ENCODE measurements at places on chromosomes 6 and 20. TPM values are rescaled to one million over a fixed set of nuclear protein-coding genes. Genes with fewer than 3 reads are reported as not detected.

The ZNF335 gene
- total RNA-seq: 8.1 TPM

- DNase-seq: no peak
Measured at GRCh38 chr6:119749335-119749734, 399.8 kb upstream of the MAN1A1 start.

- no peak for DNase-seq
Measured at GRCh38 chr6:89797317-89797716, 22.3 kb downstream of the MDN1 start.

DNA sequence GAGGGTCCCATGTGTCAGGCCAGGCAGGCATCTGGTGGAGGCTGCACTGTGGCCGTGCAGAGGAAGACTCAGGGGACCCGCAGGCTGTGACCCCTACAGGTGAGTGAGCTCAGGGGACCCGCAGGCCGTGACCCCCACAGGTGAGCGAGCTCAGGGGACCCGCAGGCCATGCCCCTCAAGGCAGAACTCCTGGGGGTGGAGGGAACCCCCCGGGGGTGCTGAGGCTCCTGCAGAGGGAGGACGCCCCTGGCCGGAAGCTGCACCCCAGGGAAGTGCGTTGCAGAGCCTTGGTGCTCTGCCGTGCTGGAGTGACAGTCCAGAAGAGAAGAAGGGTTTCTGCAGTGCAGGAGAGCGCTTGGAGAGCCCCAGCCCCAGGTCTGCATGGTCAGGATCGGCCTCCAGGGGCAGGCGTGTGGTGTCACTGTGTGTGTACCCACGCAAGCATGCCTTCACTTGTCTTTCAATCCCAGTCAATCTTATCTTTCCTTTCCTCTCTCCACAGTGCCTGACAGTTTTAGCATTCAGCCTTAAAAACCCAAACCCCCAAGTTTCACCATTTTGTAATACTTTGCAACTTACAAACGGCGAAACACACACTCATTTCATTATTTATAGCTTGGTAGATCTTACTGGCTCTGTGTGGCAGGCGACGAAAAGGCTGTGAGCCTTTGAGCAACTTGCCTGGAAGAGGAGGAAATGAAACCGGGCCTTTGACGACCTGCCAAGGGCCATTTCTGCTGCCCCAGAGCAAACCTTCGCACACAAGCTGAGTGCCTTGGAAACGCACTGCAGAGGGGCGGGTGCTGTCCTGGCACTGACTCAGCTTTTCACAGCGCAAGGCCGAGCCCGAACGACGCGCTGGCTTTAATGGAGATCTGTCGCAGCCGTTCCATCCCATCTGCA is 101.4 kb upstream of the AGPAT4 start:
- peak; percentile 62 for DNase-seq

GRCh38 chr6:32149092-32149755 is 2.5 kb downstream of the PRRT1 start:
- DNase-seq: no peak

DNA sequence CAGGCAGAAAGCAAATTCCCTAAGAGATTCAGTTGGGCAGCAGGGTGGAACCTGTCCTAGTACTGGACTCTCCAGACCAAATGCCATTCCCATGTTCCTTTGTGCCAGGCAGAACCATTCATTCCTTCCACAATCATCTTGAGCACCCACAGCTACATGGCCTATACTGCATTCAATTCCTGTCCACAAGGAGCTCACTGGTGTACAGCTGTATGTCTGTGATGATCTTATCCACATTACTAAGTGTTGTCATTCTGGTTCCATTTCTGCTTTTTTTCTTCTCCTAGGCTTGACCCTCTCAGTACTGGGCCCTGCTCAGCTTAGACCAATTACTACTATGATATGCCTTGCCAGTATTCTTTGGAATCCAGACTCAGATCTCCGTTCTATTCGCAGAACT is 27.5 kb downstream of the MAN1A1 start:
- no peak for DNase-seq

DNA sequence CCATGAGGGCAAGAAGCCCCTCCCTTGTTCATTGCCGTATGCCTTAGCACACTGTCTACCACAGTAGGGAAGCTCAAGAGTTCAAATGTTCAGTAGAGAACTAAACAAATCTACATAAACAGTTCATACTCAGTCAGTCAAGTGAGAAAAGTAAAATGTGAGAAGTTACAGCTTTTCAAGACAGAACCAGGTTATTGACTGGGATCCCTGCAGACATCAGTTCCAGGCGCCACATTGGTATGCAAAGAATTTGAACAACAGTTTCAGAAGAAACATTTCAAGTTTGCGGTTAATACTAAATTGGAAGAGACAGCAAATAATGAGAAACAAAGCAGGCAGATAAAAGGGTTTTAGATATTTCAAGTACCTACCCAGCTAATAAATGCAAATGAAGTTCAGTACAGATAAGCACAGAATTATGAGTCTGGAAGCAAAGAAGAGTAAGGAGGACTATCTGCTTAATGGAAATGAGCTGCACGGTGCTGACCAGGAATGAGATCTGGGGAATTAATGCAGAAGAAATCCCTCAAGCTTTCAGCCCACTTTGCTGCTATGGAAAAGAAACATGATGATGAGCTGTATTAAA is 246.2 kb downstream of the HACE1 start:
- no peak for DNase-seq

DNA sequence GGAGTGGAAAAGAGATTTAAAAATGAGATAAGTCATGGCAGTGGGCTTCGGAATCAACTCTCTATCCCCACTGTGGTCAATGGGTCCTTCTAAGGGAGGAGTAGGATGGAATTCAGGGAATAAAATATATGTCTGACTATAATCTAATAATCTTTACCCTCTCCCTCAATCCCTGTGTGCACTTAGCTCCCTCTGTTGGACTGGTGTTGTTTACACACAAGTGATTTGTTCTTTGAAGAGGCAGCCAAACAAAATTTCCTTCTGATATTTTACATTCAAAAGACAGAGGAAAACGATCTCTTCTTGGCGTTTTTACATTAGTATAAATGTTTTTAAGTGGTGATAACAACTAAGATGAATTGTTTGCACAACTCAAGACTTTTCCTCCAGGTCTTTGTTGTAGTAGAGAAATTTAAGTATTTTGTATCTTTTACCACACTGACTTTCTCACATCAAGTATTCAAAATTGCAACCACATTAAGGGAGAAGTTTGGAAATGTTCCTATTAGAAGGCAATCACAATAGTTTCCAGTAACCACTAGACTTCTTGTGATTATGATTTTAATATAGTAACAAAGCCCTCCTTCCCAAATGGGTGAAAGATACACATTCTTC is 317.8 kb downstream of the CENPW start:
- no peak for DNase-seq

The FAM229B gene
- total RNA-seq: 69.5 TPM

The EDN3 gene
- not detected for total RNA-seq

GRCh38 chr6:156538875-156539660 is 238.1 kb upstream of the ARID1B start:
- no peak for DNase-seq

- DNase-seq: no peak
Measured at GRCh38 chr6:138278326-138278725, 60.0 kb upstream of the PBOV1 start.

DNA sequence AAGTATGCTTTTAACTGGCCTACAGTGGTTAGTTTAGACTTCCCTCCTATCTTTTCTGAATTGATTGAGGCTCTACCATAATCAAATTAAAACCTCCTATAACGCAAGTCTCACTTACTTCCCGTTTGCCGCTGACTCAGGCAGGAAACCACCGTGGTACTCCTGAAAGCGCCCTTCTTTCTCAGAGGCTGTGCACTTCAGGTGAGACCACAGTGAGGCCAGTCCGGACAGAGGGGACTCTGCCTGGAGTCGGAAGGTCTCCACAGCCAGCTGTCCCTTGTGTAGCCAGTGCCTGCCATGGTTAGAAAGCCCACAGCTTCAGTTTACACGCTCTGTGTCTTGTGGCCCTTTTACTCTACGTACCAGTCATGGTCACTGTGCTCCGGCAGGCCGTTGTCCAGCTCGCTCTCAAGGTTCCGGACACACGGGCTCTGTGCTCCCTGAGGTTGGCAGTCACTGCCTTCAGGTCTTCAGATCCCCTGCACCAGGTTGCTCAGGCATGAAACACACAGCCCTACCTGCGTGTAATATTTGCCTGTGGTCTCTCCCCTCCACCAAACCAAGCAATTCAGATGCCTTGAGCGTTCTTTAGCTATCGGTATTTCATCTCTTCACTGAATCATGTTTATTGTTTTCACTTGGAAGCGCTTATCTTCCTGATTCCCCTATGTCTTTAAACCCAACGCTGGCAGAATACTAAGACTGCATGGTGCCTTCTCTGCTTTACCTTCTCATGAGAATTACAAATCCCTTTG is 178.8 kb downstream of the SMOC2 start:
- DNase-seq: no peak

- no peak for DNase-seq
Measured at GRCh38 chr6:56933650-56934049, 21.3 kb upstream of the BEND6 start.

DNA sequence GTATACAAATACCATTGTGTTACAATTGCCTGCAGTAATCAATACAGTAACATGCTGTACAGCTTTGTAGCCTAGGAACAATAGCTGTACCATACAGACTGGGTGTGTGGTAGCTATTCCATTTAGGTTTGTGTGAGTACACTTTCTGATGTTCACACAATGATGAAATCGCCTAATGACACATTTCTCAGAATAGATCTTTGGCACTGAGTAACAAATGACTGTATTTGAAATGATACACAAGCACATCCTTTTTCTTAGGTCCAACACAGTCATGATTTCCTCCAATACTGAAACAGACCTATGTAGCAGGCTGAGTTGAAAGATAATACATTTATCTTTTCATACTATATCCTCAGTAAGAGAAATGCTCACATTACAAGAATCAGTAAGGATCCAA is 13.9 kb downstream of the KHDRBS2 start:
- DNase-seq: no peak

DNA sequence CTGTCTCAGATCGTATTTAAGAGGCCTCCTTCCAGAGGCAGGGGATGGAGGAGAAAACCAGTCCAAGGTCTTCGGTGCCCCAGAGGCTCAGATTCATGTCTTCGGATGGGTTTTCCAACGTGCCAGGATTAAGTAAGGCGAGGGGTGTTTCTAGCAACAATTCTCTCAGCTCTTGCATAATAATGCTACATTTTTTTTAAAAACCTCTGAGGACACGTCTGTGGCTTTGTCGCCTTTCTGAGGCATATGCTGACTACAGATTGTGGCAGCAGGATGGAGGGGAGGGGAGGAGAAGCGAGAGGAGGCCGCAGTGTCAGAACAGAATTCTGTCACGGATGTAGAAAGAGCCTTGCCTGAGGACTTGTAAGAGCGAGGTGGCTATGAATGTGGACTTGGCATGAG is 17.7 kb upstream of the CCDC167 start:
- DNase-seq: no peak

- DNase-seq: no peak
Measured at GRCh38 chr6:133428295-133428694, 187.1 kb downstream of the EYA4 start.

DNA sequence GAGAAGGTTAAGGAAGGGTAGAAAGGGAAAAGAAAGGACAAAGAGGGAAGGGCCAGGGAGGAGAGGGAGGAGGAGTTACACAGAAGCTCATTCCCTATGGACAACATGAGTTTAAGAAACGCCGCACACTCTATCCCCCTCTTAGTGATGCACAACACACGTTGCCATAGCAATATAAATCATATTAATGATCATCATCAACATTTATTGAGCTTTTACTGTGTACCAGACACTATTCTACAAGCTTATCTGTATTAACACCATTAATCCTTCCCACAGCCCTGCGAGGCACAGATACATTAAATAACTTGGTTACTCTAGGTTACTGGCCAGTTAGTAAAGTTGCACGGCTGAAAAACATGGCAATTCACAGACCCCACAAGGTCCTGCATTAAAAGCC is 234.8 kb downstream of the PTPRT start:
- DNase-seq: no peak

The FAM184A gene
- 0.93 TPM for total RNA-seq

DNA sequence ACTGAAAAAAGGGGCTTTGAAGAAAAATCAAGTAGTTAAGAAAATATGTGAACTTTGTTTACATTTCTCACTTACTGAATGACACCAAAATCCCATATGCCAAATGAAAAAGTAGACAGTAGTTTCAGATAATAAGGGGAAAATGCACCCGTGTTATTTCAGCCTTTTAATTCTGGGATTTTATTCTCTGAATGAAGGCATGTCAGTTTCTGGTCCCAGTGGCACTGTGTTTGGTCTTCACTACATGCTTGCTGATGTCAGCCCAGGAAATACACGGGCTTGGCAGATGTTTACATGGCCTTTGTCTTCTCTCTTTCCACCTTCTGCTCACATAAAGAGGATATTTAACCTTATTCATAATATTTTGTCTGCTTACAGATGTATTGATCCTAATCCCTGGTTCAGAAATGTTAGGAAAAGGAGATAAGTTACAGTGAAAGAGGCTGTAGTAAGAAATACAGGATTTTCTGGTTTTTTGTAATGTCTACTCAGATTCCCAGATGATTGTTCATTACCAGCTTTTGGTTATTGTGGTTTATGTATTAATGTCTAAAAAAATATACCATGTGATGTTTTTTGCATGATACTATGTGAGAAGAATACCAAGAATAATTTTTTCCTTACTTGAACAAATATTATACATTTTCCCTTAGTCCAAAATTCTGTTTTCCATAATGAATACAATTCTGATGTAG is 27.7 kb downstream of the DSE start:
- DNase-seq: no peak

GRCh38 chr6:2853769-2854395 is 12.2 kb upstream of the SERPINB1 start:
- no peak for DNase-seq

DNA sequence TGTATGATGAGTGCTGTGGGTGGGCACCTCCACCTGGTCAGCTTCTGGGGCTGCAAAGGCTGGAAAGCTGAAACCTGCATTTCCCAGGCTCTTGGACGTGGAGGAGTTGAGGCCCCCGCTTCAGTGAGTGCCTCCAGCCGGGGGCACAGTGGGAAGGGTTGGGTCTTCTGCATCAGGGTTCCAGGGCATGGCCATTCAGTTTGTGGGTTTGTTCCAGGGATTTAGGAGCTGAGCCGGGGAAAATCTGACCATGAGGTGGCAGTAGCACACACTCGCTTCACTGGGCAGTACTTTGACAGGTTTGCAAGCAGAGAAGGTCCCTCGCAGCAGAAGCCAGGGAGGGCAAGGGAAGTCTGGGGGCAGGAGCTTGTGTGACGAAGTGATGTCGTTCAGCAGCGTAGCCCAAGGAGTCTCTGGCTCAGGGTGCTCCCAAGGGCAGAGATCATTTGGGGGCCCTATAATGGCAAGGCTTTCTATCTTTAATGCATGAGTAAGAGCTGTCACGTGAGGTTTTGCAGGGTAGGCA is 69.5 kb upstream of the SULF2 start:
- no peak for DNase-seq

- no peak for DNase-seq
Measured at GRCh38 chr20:1381753-1382591, 10.9 kb downstream of the FKBP1A start.

DNA sequence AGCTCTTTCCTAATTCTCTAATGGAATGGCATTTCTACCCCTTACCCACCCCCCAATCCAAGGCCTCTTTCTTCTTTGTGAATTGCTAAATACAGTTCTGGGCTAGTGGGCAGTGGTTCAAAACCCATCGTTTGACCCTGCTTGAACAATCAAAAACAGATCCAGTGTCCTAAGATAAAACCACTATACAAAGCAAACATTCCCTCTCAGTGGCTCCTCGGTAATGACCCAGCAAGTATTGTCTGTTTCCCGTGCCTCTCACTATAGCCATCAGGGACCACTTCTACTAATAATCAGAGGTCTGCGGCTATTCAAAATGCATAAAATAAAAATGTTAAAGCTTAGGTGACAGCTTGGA is 143.5 kb upstream of the AKAP12 start:
- no peak for DNase-seq

- no peak for DNase-seq
Measured at GRCh38 chr6:17292600-17293133, 11.5 kb downstream of the RBM24 start.

GRCh38 chr6:109872968-109873545 is 105.1 kb upstream of the GPR6 start:
- no peak for DNase-seq

Measured in left ventricle myocardium inferior (tissue), 1 donor.